B cell (primary cell): ENCODE measurements at places on chromosomes 1 and 21. TPM values are rescaled to one million over a fixed set of nuclear protein-coding genes. Genes with fewer than 3 reads are reported as not detected.

- H3K27me3 ChIP-seq, result no peaks in the 10 kb centered on the region
- DNase-seq, result no peak
- H3K36me3 ChIP-seq, result peaks cover 7% of the 10 kb centered on the region
- H3K4me1 ChIP-seq, result peaks cover 33% of the 10 kb centered on the region
- H3K27ac ChIP-seq, result no peak overlapping the region
Measured at GRCh38 chr1:85273397-85273796, 3.0 kb downstream of the BCL10 start.

The CHODL gene
- 0.04 TPM in 1 of 2 replicates, not detected in the other for polyA plus RNA-seq

The BCAR3 gene
- 3.0 and 6.7 TPM in 2 replicates for polyA plus RNA-seq

The KIAA0319L gene
- polyA plus RNA-seq, result 35.9 and 36.1 TPM in 2 replicates

GRCh38 chr21:39020751-39021477, 162.3 kb downstream of the PSMG1 start:
- H3K4me3 ChIP-seq, result no peak overlapping the region
- H3K27ac ChIP-seq, result no peak overlapping the region
- H3K4me1 ChIP-seq, result peaks cover 11% of the 10 kb centered on the region
- no peak for DNase-seq
- H3K36me3 ChIP-seq, result no peaks in the 10 kb centered on the region
- H3K27me3 ChIP-seq, result peaks cover 3% of the 10 kb centered on the region

DNA sequence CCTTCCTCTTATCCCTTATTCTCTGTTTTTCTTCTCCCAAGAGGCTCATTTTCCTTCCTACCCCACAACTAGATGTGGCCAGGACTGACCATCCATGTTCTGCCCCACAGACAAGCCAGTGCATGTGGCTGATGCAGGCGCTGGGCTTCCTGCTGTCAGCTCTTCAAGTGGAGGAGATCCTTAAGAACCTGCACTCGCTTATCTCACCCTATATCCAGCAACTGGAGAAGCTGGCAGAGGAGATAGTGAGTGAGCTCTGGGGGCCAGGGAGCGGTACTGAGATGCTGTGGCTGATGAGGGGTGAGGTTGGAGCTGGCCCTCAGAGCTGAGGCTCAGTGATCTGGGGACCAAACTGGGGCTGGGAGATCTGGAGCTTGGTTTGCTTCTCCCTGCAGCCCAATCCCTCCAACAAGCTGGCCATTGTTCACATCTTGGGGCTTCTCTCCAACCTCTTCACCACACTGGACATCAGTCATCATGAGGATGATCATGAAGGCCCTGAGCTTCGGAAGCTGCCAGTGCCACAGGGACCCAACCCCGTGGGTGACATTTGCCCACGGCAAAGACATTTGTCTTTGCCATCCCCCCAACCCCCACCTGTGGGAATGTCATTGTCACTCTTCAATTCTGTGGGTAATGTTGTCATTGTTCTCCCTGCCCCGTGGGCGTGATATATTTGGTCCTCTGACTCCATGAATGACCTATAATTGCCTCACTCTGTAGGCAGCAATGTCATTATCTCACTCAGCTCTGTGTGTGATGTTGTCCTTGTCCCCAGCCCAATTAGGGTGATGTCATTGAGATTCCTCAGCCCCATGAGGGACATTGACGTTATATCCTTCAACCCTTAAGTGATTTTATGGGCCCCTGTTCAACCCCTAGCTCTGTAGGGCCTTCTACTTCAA, 11.2 kb upstream of the DPH2 start:
- no peaks in the 10 kb centered on the region for H3K4me1 ChIP-seq
- H3K36me3 ChIP-seq, result peaks cover 23% of the 10 kb centered on the region
- no peak for DNase-seq
- H3K27me3 ChIP-seq, result no peaks in the 10 kb centered on the region
- no peak overlapping the region for H3K4me3 ChIP-seq

The USH2A gene
- polyA plus RNA-seq, result 0.01 TPM in 1 of 2 replicates, not detected in the other

- no peak overlapping the region for H3K4me3 ChIP-seq
- no peaks in the 10 kb centered on the region for H3K36me3 ChIP-seq
- peaks cover 25% of the 10 kb centered on the region for H3K4me1 ChIP-seq
- no peaks in the 10 kb centered on the region for H3K27me3 ChIP-seq
Measured at GRCh38 chr1:228989992-228990827, 254.9 kb downstream of the RHOU start.

GRCh38 chr1:203742436-203742835, 22.5 kb upstream of the LAX1 start:
- no peak overlapping the region for H3K4me3 ChIP-seq
- no peaks in the 10 kb centered on the region for H3K36me3 ChIP-seq
- H3K27ac ChIP-seq, result no peak overlapping the region

- no peaks in the 10 kb centered on the region for H3K4me1 ChIP-seq
- no peak overlapping the region for H3K27ac ChIP-seq
- no peaks in the 10 kb centered on the region for H3K27me3 ChIP-seq
- no peaks in the 10 kb centered on the region for H3K36me3 ChIP-seq
Measured at GRCh38 chr1:173529106-173529505, 52.0 kb downstream of the PRDX6 start.

- H3K4me3 ChIP-seq, result no peak overlapping the region
- no peak for DNase-seq
- no peak overlapping the region for H3K27ac ChIP-seq
- H3K36me3 ChIP-seq, result no peaks in the 10 kb centered on the region
- no peaks in the 10 kb centered on the region for H3K4me1 ChIP-seq
- H3K27me3 ChIP-seq, result no peaks in the 10 kb centered on the region
Measured at GRCh38 chr1:50155541-50155940, 46.8 kb downstream of the ELAVL4 start.

DNA sequence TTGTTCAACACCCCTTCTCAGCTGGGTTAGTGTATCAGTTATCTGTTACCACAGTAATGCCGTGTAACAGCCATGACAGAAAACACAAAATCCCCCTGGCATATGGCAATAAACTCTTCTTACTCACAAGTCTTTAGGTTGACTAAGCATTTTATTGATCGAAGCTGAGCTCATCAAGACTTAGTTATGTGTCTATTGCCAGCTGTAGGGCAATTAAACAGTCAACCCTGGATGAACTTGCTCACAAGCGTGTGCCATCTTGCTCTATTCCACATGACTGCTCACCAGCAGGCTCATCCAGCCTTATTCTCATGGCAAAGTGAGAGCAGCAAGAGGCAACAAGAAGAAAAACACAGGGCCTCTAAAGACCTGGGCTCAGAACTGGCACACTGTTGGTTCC, 333.8 kb upstream of the PTBP2 start:
- H3K27ac ChIP-seq, result no peak overlapping the region
- no peaks in the 10 kb centered on the region for H3K27me3 ChIP-seq
- H3K36me3 ChIP-seq, result no peaks in the 10 kb centered on the region
- H3K4me3 ChIP-seq, result no peak overlapping the region

GRCh38 chr21:35149698-35150097, 100.6 kb upstream of the RUNX1 start:
- H3K4me1 ChIP-seq, result no peaks in the 10 kb centered on the region
- H3K36me3 ChIP-seq, result no peaks in the 10 kb centered on the region
- H3K27ac ChIP-seq, result no peak overlapping the region
- H3K4me3 ChIP-seq, result no peak overlapping the region
- H3K27me3 ChIP-seq, result no peaks in the 10 kb centered on the region
- no peak for DNase-seq

The SETD4 gene
- 15.1 and 18.3 TPM in 2 replicates for polyA plus RNA-seq

GRCh38 chr1:224054012-224054411, 59.9 kb upstream of the FBXO28 start:
- H3K27me3 ChIP-seq, result peaks cover 3% of the 10 kb centered on the region
- H3K4me1 ChIP-seq, result peaks cover 3% of the 10 kb centered on the region
- H3K4me3 ChIP-seq, result no peak overlapping the region
- no peaks in the 10 kb centered on the region for H3K36me3 ChIP-seq
- H3K27ac ChIP-seq, result no peak overlapping the region

DNA sequence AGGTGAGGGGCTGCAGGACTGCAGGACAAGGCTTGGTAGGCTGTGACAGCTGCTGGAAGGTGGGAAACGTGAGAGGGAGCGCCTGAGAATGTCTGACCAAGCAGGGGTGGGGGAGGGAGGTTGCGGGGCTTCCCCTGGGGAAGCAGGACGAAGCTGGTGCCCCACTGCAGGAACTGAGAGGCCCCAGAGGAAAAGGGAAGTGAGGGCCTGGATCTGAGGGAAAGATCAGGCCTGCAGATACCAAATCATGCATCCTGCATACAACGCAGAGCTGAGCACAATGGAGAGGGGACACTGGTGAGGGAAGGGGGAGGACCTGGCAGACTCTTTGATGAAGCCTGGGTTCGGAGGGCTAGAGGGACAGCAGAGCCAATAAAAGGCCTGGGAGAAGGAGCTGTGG, 65.7 kb upstream of the BACE2 start:
- H3K27me3 ChIP-seq, result peaks cover 5% of the 10 kb centered on the region
- H3K36me3 ChIP-seq, result no peaks in the 10 kb centered on the region
- H3K4me3 ChIP-seq, result no peak overlapping the region
- no peaks in the 10 kb centered on the region for H3K4me1 ChIP-seq
- no peak for DNase-seq

DNA sequence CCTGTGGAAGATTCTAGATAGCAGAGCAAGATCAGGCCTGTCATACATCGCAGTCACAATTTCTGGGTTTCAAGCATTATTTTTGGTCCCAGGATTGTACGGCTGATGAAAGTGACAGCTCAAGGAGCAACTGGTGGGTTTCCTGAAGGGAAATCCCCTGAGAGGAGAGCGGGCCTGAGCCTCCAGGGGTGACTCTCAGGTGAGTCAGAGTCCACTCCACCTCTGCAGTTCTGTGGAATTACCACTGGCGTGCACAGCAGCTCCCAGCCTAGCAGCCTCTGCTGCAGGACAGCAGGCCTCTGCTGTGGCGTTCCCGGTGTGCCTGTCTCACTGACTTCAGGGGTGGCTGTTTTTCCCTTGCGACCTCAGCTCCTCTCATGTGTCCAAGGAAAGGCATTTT, 24.4 kb downstream of the SLC66A1 start:
- H3K36me3 ChIP-seq, result peaks cover 34% of the 10 kb centered on the region
- H3K4me3 ChIP-seq, result no peak overlapping the region
- H3K27ac ChIP-seq, result no peak overlapping the region
- DNase-seq, result no peak

The BROX gene
- polyA plus RNA-seq, result 8.7 and 10.8 TPM in 2 replicates

GRCh38 chr1:191913260-191913977, 244.8 kb upstream of the RGS18 start:
- no peak for DNase-seq
- H3K4me1 ChIP-seq, result no peaks in the 10 kb centered on the region
- no peak overlapping the region for H3K4me3 ChIP-seq
- H3K27ac ChIP-seq, result no peak overlapping the region
- H3K27me3 ChIP-seq, result no peaks in the 10 kb centered on the region

DNA sequence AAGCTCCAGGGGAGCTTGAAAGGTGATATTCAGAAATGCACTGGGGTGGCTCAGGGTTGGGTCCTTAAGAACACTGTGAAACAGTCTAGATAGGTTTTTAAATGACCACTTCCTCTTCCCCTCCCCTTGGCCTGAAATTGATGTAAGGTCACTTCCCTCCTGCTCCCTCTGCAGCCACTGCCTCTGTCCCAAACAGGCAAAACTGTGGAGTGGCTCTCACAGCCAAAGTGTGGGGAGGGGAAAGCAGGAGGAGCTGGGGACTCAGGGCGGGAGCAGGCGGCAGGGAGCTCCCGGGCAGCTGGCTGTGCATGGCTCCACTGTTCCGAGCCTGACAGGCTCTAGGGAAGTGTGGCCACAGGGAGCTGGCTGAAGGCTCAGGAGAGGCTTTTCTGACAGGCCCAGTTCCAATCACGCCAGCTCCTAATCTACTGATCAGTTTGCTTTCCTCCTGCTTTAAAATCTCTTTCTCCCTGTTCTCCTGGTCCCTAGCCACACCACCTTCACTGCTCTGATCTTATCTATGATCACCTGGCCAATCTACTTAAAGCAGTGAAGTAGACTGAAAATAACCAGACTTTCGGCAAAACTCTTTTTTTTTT, 5.1 kb upstream of the CSRP1 start:
- no peak overlapping the region for H3K4me3 ChIP-seq
- no peaks in the 10 kb centered on the region for H3K36me3 ChIP-seq
- H3K4me1 ChIP-seq, result peaks cover 7% of the 10 kb centered on the region
- no peak for DNase-seq
- H3K27ac ChIP-seq, result no peak overlapping the region

DNA sequence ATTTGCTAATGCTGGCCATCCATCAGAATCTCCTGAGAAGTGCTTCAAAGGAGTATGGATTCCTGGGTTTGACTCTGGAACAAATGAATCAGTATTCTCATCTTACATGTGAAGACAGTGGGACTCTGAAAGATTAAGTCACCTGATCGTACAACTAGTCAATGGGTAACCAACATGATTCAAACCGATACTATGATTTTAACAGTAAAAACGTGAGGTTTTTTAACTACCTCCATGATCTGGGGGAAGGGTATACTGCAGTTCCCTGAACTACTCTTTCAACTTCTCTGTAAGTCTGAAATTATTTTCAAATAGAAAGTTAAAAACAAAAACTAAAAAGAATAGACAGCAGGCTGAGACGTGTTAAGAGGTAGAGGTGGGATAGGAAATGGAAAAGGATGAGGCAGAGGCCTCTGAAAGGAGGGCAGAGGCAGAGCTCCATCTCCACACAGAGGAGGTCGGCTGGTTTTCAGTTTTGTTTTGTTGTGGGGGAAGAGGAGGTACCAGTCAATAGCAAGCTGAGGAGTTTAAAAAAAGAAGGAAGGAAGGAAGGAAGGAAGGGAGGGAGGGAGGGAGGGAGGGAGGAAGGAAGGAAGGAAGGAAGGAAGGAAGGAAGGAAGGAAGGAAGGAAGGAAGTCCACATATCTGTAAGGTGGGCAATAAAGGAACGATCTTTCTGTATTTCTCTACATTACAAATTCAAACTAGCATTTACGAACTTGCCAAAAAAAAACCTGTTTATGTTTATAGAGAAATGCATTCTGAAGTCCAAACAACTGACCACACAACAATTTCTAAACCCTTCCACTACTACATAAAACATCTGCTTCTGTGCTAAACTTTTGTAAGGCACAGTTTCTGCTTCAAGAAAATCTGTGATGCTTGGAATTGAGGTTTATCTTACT, 213.1 kb downstream of the RERE start:
- peak overlapping the region; percentile 54 for H3K27ac ChIP-seq
- H3K4me3 ChIP-seq, result no peak overlapping the region
- peaks cover 20% of the 10 kb centered on the region for H3K4me1 ChIP-seq
- no peaks in the 10 kb centered on the region for H3K36me3 ChIP-seq
- DNase-seq, result peak; percentile 36

The SLC30A2 gene
- polyA plus RNA-seq, result not detected in 2 replicates

The RC3H1 gene
- 6.8 and 8.5 TPM in 2 replicates for polyA plus RNA-seq

DNA sequence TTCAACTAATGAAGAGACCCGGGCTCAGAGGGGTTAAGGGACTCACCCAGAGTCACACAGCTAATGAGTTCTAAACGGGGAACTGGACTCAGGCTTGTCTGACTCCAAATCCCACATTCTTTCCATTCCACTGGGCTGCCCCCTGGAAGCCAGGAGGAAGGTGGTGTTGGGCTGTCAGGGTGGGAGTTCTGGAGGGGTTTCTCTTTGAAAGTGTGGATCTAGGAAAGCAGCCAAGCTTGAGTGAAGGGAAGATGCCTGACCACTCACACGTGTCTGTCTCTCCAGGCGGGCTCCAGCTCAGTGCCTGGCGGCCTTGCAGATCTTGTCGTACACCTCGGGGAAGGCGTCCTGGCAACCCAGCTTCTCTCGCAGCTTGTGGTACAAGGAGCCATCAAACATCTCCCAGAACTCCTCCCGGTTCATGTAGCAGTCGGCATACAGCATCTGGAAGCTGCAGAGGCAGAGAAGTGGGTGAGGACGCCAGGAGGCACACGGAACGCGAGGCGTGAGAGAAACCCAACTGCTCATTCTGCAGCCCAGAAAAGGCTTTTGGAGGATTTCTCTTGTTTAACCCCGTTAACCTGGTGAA, 35.0 kb downstream of the DHCR24 start:
- H3K4me1 ChIP-seq, result no peaks in the 10 kb centered on the region
- H3K4me3 ChIP-seq, result no peak overlapping the region
- H3K36me3 ChIP-seq, result no peaks in the 10 kb centered on the region
- no peaks in the 10 kb centered on the region for H3K27me3 ChIP-seq
- H3K27ac ChIP-seq, result no peak overlapping the region

GRCh38 chr21:15160136-15160535, 95.3 kb upstream of the NRIP1 start:
- DNase-seq, result no peak
- H3K27me3 ChIP-seq, result no peaks in the 10 kb centered on the region
